ENCODE measurements at places on chromosomes 12 and 14.

- DNase-seq, result no peak
Observed at GRCh38 chr14:51954031-51954430, 35.3 kb upstream of the RTRAF start.

DNA sequence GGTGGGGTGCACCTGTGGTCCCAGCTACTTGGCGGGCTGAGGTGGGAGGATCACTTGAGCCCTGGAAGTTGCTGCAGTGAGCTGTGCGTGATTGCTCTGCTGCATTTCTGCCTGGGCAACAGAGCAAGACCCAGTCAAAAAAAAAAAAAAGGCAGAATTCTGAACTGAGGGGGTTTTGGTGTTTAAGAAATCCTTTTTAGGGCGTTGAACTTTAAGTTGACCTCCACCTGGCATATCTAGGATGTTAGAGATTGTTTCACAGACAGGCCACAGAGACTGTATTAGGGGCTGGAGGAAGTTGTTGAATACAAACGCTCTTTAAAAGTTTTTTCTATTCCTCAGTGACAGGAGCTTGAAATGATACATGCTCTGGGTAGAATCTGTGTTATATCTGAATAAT is 60.5 kb downstream of the FBXW8 start:
- DNase-seq, result no peak

GRCh38 chr14:71621276-71621675 is 311.0 kb upstream of the RGS6 start:
- DNase-seq, result no peak

DNA sequence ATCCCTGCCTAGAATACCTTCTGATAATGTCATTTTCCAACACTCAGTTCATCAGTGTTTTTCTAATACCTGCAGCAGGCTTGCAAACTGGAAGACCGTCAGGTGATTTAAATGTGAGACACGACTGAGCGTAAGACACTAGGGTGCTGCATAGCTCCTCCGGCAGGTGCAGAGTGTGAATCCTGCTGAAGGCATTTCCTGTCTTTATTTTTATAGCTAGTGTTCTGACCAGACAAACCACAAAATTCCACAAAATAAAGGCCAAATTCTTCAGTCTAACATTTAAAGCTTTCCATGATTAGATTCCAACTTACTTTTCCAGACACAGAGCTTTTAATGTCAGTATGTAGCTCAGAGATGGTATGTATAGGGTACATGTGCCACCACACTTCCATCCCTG is 70.7 kb downstream of the BBS10 start:
- DNase-seq, result no peak

DNA sequence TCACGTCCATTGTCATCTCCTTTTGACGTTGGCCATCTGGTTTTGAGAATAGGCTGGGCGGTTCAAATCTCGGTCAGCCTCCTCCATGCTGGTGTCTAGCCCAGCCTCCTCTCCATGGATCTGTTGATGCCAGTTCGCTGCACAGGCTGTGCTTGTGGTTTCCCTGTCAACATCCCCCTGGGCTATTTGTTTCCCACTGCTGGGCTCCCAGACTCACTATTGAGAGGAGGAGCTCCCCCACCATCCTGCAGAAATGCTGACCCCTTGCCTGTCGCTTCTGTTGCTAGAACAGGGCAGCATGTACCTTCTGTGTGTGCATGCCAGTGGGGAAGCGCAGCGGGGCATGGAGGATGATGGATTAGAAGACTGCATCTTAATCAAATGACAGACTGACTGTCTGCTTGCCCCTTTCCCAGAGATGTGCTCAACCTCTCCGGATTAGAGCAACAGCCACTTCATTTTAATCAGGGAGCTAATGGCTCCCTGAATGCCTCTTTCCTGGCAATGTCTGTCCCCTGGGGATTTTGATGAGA is 170.5 kb downstream of the TSPAN9 start:
- no peak for DNase-seq

DNA sequence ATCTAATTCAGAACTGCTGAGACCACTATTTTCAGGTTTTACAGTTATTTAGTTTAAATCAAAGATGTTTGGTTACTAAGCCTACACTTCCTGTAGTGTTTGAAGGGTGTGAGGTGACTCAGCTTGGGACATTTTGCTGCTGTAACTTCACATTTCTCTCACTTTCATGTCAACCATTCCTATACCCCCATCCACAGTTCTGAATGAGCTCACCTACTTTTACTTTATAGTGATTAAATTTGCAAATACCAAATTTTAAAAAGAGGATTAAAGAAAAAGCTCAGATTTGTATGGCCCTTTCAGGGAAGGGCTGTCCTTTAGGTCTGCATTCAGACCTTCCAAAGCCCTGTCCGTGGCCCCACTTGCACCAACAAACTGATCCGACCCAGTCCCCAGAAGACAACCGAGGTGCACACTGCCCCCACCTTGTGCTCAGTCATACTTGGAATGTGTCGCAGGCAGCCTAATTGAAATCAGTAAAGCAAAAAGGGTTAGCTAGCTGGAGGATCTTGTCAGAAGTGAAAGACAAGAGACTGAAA is 174.4 kb downstream of the MON2 start:
- peak; percentile 12 for DNase-seq

- DNase-seq, result no peak
Observed at GRCh38 chr12:54266852-54267251, 13.1 kb downstream of the CBX5 start.

GRCh38 chr12:65427646-65428045 is 149.2 kb downstream of the MSRB3 start:
- no peak for DNase-seq

- no peak for DNase-seq
Observed at GRCh38 chr14:98580131-98580678, 691.8 kb downstream of the BCL11B start.

DNA sequence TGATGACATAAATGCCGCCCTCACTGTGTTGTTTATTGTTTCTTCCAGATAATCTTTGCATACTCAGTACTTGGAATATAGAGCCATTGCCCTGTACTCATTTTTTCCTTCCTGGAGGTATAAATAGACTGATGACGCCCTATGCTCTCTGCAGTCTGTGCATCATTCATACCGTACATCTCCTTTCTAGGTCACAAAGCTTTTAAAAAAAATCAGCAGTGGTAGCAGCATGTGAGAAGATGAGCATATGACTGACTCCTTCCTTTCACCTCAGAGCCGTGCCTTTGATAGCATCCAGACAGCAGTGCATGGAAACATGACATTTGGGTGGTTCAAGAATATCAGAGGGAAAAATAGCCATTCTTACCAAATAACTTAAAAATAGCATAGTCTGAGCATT is 77.3 kb downstream of the PDE3A start:
- no peak for DNase-seq

DNA sequence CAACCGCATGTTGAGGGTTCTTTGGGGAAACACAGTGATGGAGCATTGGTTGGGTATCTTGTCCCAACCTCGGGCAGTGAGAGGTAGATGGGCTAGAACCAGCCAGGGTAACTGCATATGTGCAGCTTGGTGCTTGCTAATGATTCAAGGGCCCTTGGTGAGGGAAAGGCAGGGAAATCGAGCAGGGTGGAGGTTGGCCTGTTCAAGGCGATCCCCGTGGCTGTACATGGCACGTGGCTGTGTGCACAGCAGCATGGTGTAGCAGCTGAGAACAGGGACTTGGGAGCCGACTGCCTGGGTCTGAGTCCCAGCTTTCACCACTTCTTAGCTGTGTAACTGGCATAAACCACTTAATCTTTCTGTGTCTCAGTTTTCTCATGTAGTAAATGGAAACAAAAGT is 45.5 kb upstream of the OAS1 start:
- DNase-seq, result no peak

GRCh38 chr14:87992718-87993628 is at the start of gene GALC:
Gene GALC, minus strand, starts transcription at chr14:87993182. Its CDS starts 18 bp downstream, at chr14:87993164.
- peak; percentile 91 for DNase-seq
